ENCODE measurements at places on chromosomes 7 and 10. TPM values are rescaled to one million over a fixed set of nuclear protein-coding genes. Genes with fewer than 3 reads are reported as not detected.
A peak's percentile ranks its signal among the peaks of the same experiment; 100 is the strongest.

- DNase-seq: no peak
Observed at GRCh38 chr10:71924771-71925170, 39.4 kb upstream of the CHST3 start.

GRCh38 chr10:3790272-3790671, 5.3 kb upstream of the KLF6 start:
- DNase-seq: no peak

DNA sequence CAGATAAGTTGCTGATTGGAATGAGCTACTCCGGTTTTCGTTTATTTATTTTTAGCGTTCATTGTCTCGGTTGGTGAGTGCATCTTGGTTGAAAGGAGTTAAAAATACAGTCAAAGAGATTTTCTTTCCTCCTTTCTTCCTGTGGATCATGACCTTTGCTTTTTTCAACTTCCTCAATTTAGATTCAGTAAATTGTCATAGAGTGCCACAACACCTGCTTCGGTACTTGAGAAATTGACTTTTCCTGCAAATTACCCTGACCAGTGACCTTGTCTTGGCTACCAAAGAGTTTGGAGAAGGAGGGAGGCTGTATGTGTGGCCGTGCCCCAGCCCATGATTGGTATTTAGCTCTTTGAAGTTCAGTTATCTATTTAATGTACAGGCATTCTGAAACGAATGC, 128.7 kb downstream of the FAM204A start:
- DNase-seq: no peak

GRCh38 chr10:6273351-6273750, 70.6 kb downstream of the PFKFB3 start:
- no peak for DNase-seq

- no peak for DNase-seq
Observed at GRCh38 chr7:44144426-44144967, 3.4 kb upstream of the MYL7 start.

- no peak for DNase-seq
Observed at GRCh38 chr7:19574131-19574530, 134.7 kb downstream of the POLR1F start.

- no peak for DNase-seq
Observed at GRCh38 chr10:96610817-96611216, 24.0 kb upstream of the TM9SF3 start.

DNA sequence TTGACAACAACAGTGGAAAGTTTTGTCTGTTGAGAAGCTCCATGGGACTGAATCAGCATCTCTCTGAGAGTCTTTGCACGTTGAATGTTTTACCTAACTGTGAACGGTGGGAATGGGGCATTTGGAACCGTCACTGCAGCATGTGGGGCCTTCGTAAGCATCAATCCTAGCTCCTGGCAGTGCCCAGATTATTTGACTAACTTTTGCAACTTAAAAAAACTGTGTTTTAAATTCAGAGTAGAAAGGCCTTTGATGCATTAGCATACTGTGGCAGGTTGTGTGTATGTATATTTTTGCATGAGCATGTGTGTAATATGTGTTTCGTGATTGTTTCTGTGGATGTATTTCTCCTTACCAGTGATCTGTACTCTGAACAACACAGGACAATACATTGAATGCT, 194.5 kb downstream of the TCF7L2 start:
- DNase-seq: no peak

DNA sequence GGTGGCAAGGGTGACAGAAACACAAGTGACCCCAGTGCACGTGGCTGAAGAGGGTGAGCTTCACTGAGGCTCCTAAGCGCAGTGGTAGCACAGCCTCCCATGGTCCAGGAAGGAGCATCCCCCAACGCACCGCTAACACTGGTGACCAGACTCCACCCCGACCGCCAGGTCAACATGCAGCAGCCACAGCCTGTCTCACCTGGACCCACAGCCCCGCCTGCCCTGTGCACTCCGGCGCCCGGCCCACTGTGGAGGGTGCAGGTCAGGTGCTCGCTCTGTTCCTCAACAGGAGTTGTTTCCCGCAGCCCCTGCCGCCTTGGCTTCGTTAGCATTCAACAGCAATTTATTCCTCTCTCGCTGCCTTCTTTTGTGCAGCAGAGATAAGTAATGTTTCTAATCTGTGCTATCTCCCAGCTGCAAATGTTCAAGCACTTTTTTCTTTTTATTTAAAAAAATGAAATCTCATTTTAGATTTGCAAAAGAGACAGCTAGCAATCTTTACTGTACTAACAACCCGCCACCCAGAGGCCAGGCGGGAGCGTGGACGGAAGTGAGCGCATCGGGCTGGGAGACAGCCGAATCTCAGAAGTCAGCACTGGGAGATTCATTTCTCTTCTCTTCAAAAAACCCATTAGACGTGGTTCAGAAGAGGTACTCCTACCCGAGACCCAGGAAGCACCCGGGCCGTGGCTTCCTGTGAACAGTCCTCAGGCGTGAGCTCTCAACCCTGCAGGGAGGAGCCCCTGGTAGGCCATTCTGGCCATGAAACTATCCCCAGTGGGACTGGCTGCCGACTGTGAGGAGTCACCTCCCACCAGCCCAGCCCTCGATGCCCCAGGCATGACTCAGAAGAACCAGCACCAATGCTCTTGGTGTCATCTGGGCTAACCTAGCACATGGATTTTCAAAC, 133.4 kb downstream of the MAD1L1 start:
- peak; percentile 58 for DNase-seq

DNA sequence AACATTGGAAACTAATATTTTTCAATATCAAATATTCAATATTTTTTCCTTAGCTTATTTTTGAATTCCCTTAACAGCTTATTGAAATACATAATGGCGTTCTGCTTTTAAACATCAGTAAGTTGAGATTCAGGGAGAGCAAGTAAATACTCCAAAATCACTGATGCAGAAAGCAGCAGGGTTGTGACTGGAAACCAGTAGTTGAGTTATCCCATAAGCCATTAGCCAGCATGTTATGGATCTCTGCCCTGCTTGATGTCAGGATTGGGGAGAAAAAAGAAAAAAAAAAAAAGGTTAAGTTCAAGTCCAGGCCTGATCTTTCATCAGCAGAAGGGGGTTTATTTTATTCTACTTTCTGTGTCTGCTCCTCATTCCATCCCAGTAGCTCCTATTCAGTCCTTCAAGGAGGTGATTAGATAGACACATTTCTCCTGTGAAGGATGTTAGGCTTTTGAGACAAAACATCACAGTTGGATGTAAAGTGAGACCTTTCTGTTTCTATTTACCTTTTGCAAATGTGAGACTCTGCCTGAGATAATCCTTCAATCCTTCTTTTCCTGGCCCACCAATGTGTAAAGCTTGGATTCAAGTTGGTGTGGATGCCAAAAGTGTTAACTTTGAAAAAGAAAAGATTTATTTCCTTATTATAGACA, 110.9 kb upstream of the HDAC9 start:
- no peak for DNase-seq

DNA sequence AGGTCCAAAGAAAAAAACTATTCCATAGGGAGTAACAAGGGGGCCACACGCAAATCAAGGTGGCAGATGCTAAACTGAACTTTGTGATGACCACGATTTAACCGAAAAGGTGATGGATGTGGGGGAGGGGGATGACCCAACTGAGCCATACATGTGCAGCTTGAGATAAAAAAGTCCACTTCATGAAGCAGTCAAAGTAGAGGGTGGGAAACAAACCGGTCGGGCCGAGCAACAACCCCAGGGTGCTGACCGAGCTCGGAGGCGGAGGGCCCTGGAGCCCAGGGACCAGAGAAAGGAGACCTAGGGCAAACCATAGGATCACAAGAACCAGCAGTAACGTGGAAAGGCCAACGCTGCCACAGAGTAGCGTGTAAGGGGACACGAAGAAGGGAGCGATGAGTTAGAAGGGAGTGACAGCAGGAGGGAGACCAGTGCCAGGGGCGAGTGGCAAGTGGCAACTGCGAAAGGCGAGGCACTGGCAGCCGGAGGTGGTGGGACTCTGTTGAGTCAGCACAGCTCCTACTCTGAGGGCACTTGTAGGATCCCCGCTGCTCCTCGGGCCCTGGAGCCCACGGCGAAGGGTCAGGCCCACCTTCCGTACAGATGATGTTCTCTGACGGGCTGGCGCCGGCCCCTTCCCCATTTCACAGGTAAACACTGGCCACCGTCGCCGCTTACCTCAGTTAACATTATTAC, 540 bp downstream of the SNX13 start:
- DNase-seq: peak; percentile 18

Gene OPN4
- not detected for total RNA-seq

Gene OR9A2
- not detected for total RNA-seq

Gene SORCS3
- not detected for total RNA-seq

All from HFFc6 (cell line).